Thyroid gland (tissue), 4 donors: ENCODE measurements at places on chromosomes 1 and 21. TPM values are rescaled to one million over a fixed set of nuclear protein-coding genes. Genes with fewer than 3 reads are reported as not detected.

DNA sequence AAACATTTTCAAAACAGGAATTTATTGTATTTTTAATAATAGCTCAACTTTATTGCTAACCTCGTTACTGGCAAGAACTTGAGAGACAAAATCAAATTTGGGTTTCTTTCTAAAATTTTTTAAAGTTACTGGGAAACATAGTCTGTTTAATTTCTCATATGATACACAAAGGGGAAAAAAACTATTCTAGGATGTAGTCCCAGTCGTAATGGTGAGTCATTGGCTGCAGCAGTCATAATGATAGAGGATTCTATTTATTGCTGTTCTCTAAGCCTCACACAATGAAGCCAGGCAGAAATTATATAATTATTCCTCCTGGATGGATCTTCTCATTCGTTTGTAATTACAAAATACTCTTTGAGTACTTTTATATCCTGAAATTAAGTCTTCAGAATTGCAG lies 326.5 kb upstream of the SGIP1 start:
- no peaks in the 10 kb centered on the region for H3K4me1 ChIP-seq
- no peak for DNase-seq
- H3K27ac ChIP-seq, result no peak overlapping the region

CSMD2 gene
- total RNA-seq, result 0.13 TPM

- no peak overlapping the region for H3K4me3 ChIP-seq
- H3K4me1 ChIP-seq, result no peaks in the 10 kb centered on the region
- no peaks in the 10 kb centered on the region for H3K27me3 ChIP-seq
- no peak overlapping the region for H3K27ac ChIP-seq
- DNase-seq, result no peak
These were observed 101.7 kb upstream of the COG2 start for GRCh38 chr1:230540421-230541155.

DNA sequence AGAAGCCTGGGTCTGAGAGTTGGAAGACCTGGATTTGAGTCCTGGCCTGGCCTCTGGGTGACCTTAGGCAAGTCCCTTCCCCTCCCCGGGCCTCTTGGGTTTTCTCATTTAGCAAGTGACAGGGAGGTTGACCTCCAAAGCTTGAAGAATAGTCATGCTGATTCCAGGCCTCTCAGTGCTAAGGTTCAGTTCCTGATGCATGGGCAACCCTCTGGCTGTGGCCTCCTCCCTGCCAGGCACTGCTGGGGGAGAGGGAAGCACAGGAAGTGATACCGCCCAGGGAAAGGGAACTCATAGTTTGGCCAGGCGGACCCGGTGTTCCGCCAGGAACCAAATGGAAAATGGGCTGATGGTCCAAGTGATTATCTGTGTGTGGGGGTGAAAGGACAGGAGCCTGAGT lies 23.6 kb upstream of the WASF2 start:
- no peak overlapping the region for H3K4me3 ChIP-seq
- DNase-seq, result no peak
- H3K36me3 ChIP-seq, result no peaks in the 10 kb centered on the region
- H3K4me1 ChIP-seq, result peaks cover 42% of the 10 kb centered on the region
- H3K27me3 ChIP-seq, result no peaks in the 10 kb centered on the region

- H3K4me3 ChIP-seq, result no peak overlapping the region
- H3K27me3 ChIP-seq, result no peaks in the 10 kb centered on the region
- H3K4me1 ChIP-seq, result no peaks in the 10 kb centered on the region
- DNase-seq, result no peak
- H3K36me3 ChIP-seq, result no peaks in the 10 kb centered on the region
These were observed 327.0 kb downstream of the NPHP4 start for GRCh38 chr1:5664906-5665875.

DNA sequence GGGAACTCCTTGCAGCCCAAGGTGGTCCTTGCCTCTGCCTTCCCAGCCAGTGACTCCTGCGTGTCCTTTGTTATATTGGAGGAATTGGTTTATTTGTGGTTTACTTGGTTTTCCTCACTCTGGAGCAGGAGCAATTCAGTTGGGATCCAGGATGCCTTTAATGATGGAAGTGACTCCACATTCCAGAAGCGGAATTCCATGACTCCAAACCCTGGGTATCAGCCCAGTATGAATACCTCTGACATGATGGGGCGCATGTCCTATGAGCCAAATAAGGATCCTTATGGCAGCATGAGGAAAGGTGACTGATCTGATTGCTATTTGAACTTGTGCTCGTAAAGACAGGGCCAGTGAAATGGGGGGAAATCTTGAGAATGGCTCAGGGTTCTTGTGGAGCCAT lies 15.1 kb upstream of the PIGV start:
- H3K4me3 ChIP-seq, result no peak overlapping the region
- no peaks in the 10 kb centered on the region for H3K27me3 ChIP-seq
- DNase-seq, result no peak
- H3K4me1 ChIP-seq, result no peaks in the 10 kb centered on the region

MYOG gene
- not detected for total RNA-seq
